NK-92 treated with Interleukin-12 subunit alpha and Interleukin-12 subunit beta, amount 100 ng/mL, for 24 hours (cell line): ENCODE measurements at places on chromosomes 6 and 20.

DNA sequence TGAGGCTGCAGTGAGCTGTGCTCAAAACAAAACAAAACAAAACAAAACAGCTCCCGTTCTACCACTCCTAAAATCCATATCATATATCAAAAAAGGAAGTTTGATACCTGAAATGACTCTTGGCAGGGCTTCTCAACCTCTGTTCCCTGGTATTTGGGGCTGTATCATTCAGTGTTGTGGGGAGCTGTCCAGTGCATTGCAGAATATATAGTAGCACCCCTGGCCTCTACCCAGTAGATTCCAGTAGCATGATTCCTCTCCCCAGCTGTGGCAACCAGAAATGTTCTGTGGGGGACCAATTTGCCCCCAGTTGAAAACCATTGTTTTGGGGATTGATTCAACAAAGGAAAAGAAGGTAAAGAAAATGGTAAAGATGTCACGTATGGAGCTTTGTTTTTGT, 238.9 kb downstream of the PRL start:
- DNase-seq, result no peak

DNA sequence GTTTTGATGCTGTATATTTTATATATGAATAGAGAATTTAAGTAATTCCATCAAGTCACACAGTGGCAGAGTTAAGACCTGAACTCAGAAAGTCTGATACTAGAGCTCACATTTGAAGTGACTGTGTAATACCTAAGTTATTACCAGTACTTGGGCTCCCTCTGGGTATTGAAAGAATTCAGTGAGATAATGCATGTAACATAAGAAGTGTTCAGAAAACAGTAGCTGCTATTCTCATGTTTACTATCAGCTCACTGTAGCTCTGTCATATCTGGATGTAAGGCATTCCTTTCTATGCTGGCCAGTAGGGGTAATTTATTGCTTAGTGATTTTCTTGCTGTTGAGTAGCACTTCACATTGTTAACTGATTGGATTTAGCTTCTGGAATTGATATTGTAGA, 44.6 kb downstream of the NKX2-4 start:
- DNase-seq, result no peak

DNA sequence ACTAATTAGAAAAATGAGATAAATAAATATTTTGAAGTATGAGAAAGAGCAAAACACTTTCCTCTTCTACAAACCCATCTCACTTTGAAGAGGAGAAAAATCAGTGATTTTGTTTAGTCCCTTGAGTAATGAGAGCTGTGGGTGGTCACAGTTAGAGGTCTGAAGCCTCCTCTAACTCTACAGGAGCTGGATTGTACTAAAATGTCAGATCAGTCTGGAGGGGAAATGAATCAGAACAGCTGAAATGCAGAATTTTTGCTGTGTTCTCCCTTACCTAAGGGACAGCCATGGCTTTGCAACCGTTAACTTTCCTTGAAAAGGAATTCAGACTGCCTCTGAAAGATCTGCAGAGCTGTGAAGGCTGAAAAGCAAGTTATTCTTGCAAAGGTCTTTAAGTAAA, 11.4 kb upstream of the RFPL4B start:
- DNase-seq, result no peak

DNA sequence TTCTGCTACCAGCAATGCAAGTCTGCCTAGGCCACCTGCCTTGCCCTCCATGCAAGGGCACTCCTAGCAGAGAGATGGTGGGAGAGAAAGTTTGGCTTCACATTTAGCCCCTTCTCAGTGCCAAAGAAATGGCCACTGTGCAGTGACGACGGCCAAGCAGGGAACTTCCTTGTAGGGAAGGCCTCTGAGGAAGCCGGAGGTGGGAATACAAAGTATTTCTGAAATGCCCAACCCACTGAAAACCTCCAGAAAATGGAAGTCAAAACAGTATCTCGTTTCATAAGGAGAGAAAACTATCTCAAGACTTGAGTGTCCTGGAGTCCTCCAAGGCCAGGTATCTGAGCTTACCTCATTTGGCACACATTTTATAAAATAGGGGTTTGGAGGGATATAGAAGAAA, 42.7 kb downstream of the JAG1 start:
- no peak for DNase-seq

GRCh38 chr20:32457479-32457986, 99.4 kb downstream of the ASXL1 start:
- no peak for DNase-seq

DNA sequence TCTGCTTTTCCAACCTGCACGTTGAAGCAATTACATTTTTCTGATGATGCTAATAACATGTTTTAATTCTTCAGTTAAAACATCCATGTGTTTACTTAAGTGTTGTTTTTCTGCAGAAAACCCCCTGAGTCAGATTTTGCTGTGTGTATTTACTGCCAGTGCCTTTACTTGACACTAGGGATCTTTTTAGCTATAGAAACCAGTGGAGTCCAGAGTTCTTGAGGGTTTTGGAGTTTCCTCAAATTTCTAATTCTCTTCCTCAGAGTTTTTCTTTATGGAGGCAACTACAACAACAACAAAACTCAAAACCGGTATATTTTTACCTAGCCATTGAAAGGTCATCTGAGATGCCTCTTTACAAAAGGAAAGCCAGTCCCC, 168.4 kb downstream of the JARID2 start:
- DNase-seq, result no peak

- no peak for DNase-seq
Observed at GRCh38 chr6:154367336-154367735, 10.7 kb upstream of the IPCEF1 start.

DNA sequence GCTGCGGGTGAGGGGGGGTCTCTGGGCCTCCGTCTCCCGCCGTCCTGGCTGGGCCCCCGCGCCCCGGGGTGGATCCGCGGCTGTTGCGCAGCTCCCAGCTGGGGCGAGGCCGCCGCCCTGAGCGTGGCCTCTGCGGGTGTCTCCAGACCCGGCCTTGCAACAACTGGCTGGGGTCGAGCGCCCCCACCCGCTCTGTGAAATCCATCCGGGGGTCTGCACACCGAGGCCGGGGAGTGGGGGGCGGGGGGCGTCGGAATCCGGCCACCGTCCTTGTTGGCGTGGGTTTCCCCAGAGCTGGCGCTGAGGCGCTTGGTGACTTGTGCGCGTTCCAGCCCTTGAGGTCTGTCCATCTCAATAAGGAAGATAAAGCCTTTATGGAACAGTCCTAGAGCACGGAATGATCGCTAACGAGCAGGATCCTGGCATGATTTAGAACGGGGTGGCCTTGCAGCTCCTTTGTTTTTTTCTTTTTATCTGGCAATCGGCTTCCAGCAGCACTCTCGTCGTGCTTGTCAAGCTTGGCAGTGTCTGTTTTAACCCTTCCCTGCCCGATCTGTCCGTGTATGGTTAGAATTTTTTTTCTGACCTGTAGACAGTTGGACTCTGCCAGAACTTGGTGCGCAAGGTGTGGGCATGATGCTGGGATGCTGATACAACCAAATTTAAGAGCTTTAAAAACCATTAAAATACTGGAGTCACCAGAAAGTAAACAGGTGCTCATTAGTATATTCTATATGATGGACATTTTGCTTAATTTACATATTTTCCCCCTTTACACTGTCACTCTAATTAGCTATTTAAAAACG, 675 bp downstream of the DSTN start:
- DNase-seq, result no peak

GRCh38 chr20:35939264-35939663, 15.0 kb downstream of the SCAND1 start:
- no peak for DNase-seq

DNA sequence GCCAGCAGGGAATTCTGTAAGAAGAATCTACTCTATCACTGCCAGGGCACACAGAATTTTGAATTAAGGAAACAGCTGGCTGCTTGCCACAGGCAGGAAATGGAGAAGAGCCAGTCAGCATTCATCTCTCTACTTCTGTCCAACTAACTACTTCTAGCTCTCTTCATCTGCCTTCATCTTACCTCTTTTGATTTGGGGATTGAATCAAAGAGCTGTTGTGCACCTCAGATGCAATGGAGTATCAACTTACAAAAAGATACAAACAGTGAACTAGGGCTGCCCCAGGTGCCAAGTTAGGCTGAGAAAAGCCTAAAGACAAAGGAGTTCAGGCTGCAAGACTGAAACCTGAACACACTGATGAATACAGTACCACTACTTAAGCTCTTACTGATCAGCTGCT, 82.0 kb downstream of the PTPRK start:
- no peak for DNase-seq

DNA sequence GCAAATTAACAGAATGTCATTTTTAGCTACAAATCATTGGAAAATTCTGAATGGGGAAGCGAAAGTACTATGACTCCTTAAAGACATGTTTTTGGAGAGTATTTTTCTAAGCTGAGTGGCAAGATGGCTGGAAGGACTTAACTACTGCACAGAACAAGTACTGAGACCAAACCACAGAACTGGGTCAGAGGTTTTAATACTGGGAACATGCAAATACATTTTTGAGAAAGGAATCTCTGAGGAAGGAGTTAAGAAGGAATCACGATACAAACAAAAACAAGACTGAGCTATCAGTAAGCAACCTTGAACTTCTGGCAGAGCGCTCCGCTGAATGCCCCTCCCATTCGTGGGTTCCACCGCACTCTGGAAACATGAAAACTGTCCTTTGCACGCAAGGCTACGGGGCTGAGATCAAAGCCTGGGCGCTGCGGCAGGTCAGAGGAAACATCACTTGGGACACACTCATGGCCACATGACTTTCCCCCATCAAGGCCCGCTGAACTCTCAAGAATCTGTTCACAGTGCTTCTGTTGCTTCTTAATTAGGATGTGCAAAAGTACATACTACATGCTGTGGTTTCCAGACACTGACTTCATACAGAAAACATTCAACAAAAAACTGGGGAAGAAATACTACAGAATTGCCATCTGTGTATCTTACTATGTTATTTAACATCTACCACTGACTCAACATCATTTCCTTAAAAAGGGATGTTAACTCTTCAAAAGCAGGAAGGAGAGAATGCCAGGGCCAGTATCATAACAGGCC, 27.8 kb downstream of the SLC23A2 start:
- DNase-seq, result no peak

DNA sequence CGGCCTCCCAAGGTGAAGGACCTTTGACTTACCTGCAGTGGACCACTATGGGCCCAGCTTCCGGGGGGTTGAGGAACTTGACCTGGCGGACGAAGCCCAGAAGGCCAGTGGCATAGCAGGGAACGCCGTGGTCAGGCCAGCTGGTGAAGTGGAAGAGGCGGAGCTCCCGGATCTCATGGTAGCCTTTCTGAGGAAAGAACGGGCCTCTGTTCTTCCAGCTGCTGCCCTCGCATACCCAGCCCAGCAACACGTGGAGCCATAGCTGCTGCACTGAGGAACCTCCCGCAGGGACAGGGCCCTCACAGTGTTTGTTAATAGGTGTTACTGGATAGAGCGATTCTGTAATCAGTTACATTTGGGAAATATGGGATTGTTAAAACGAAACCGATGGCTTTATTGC, 492.1 kb upstream of the CHD6 start:
- no peak for DNase-seq

GRCh38 chr6:166520905-166521834, 65.3 kb downstream of the RAMACL start:
- DNase-seq, result no peak

DNA sequence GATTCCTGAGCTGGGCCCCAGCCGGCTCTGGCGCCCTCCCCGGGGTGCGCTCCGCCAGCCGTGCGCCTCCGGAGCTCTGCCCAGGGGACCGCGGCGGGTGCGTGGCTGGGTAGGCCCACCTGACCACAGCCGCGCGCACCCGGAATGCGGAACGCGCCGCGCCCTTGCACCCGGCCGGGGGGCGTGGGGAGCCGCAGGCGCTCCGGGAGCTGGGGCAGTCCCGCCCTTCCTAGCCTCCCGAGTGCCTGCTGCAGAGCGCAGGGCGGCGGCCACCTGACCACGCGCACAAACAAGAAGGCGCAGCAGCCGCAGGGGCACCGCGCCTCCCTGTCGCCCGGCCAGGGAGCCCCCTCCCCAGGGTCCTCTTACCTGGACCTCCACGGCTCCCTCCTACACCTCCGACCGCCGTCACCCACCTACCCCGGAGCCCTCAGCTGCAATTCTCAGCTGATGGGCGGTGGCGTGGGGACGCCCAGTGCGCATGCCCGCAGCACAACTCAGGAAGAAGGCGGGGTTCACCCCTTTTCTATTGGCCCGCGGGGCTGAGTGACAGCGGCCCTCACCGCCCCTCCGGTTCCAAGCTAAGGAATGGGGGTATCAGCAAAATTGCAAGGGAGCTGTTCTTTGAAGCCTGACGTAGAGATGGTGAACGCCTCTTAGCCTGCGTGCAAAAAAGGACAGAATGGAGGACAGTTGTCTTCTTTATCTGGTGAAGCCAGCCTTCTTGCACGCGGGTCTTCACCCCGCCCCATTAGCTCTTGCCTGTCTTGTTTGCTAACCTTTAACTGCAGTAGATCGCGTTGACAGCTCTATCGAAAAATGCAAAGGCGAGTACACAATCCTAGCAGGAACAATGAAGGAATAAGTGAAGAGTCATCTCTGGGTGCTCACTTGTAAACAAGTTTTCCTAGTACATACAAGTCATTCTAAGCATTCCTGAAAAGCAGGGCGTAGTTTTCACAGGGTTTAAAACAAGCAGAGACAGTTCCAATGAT, at the start of gene STX7:
Gene STX7, minus strand, starts transcription at position 479 of the 995 bp plus-strand sequence. CDS start 9,586 bp downstream, outside the sequence.
- peak; percentile 84 for DNase-seq

DNA sequence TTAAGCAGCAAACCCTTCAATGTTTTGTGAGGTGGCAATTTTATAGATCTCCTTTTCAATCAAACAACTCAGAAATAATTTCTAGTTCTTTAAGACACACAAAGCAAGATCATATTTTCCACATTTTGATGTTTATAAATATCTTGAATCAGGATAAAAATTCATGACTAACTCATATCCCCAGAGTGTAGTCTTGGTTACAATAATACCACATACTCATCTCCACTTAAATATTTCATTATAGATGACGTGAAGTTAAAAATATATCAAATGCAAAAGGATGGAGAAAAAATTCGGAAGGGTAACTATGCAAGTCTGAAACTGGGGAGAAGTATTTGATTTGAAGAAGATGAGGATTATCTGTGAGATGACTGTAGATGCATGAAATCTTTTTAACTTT, 59.8 kb upstream of the HIVEP1 start:
- DNase-seq, result no peak

DNA sequence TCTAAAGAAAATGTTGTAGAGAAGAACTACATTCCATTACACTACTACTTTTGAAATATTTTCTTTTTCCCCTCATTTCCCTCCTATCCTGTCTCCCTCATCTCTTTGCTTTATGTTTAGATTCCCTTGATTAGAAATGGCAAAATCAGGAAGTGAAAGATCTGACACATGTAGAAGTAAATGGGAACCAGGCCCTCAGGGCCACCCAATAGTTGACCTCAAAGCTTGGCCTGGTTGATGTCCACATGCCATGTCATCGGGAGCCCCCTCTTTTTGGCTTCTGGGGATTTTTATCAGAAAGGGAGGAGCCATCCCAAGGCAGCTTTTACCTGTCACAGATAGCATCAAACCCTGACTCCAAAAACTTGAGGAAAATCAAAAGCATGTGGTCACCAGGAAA, 168.3 kb upstream of the ECI2 start:
- no peak for DNase-seq
